A549 treated with CORT108297 at 1 μM for 4 hours (cell line): ENCODE measurements at places on chromosomes 3 and 15. TPM values are rescaled to one million over a fixed set of nuclear protein-coding genes. Genes with fewer than 3 reads are reported as not detected.

Gene ARNT2
- 14.5 to 18.7 TPM (median 17.0 TPM) in 5 replicates for total RNA-seq

Gene GHRL
- total RNA-seq: 0.14 TPM in 1 of 5 replicates, not detected in the others

Gene UCN2
- 6.9 to 11.3 TPM (median 9.7 TPM) in 5 replicates for total RNA-seq

Gene GOLGA8T
- 0.90 to 1.8 TPM (median 1.7 TPM) in 5 replicates for total RNA-seq

Gene RGMA
- total RNA-seq: 0.12 to 0.42 TPM (median 0.19 TPM) in 5 replicates
